Prostate gland (tissue), 2 donors: ENCODE measurements at places on chromosomes 4 and X.

- DNase-seq, result no peak
Measured at GRCh38 chr4:84456157-84456556, 42.9 kb downstream of the NKX6-1 start.

GRCh38 chrX:40893251-40893910, 158.0 kb upstream of the MED14 start:
- no peak for DNase-seq

- DNase-seq, result no peak
Measured at GRCh38 chr4:113500424-113500823, 261.1 kb downstream of the CAMK2D start.

DNA sequence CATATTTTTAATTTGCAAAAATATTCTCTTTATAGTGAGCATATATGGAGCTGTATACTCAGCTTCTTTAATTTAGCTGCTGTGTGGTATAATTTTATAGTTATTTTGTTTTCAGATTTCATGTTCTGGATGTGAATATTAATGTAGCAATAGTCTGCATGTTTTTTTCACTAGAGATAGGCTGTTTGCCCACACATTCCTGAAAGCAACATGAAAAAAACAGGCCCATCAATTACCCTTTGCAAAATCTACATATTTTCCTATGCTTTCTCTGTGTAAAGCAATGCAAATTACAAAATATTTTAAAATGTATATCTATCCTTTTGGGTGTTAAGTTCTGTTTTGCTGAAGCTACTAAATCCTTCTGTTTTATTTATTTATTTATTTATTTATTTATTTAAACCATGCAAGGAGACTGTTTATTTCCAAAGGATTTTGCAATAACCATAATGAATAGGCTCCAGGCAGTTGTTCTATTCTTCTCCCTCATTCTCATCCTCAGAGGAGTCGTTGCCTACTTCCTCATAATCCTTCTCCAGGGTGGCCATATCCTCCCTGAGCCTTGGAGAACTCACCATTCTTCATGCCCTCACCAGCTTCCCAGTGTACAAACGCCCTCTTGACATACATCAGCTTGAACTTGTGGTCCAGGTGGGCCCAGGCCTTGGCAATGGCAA, 277.1 kb downstream of the ANKRD50 start:
- no peak for DNase-seq

DNA sequence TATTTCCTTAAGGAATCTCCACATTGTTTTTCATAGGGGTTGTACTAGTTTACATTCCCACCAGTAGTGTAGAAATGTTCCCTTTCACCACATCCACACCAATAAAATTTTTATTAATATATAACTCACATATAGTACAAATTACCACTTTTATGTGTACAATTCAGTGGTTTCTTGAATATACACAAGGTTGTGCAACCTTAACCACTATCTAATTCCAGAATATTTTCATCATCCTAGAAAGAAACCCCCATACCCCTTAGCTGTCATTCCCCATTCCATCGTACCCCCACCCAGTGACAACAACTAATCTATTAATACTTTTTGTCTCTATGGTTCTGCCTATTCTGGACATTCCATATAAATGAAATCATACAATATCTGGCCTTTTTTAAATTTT, 108.3 kb upstream of the USP9X start:
- no peak for DNase-seq

DNA sequence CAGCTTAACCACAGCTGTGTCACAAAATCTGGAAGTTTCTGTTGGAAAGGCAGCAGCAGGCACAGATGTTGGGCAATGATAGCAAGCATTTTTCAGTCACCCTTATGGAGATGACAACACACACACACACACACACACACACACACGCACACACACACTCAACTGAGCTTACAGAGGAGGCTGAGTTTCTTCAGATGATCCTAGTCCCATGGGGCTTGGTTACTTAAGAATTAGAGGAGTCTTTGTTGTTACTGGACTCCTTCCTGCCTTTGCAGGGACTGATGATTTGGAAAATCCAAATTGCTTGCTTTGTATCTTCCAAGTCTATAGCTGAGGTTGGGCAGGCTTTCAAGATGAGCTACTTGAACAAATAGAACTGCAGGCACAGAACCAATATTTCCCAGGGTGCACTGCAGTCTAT, 740.1 kb upstream of the PITX2 start:
- no peak for DNase-seq

GRCh38 chr4:12110627-12111026, 681.9 kb upstream of the HS3ST1 start:
- no peak for DNase-seq

DNA sequence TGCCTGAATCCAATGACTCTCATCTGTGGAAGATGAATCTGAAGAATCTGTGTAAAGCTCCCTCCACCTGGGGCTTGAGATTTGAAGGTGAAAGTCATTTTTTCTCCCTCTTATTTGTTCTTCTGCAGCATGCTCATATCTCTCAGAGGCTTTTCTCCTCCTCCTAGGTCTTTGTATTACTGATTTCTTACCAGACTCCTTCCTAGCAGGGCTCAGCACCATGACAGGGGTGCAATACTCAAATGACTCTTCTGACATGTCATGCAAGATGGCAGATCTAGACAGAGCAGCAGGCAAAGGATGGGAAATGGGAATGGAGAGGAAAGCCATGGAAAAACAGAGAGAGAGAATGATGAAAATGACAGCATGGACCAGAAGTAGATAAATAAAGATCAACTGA, 118.3 kb downstream of the TMA16 start:
- DNase-seq, result no peak

DNA sequence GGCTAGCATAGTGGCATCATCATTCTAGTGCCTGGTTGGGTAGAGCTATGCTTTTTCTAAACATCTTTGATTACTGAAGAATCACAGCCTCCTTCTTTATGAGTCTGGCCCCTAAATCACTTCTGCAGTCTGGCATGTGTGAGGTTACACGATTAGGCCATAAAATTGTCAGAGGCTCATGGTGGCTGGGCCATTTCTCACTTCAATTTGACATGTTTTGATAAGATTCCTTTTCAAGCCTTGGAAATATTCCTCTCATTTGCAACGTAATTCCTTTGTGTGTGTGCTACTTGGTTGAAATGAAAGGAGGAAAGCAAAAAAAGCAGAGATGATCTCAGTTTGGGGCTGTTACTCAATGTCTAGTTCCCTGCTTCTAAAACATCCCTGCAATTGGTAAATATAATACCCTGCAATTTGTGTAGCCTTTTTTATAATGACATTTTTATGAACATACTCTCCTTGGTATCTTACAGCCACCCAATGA, 6.2 kb downstream of the CCKAR start:
- DNase-seq, result no peak

DNA sequence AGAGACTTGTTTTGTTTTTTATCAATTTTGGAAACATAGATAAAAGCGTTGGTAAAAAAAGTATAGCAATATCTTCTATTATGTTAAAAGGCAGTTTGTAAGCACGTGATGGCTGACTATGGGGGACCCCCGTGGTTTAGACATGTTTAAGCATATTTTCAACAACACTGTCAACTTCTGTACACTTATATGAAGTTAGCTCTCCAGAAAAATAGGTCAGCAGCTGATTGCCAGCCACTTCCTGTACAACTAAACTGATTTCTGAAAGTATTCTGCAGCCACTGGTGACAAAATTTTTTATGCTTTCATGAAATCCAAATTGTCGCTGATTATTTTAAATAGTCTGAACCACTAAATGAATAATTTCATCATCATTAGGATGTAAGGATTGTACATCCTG, 45.2 kb downstream of the RBMX2 start:
- no peak for DNase-seq

- no peak for DNase-seq
Measured at GRCh38 chr4:162959046-162959445, 207.6 kb downstream of the NAF1 start.

GRCh38 chr4:7397206-7398103, 37.3 kb downstream of the PSAPL1 start:
- no peak for DNase-seq

GRCh38 chr4:36399762-36400353, 118.4 kb downstream of the DTHD1 start:
- no peak for DNase-seq

GRCh38 chrX:123920105-123920785, 41.3 kb upstream of the STAG2 start:
- DNase-seq, result no peak

- no peak for DNase-seq
Measured at GRCh38 chrX:81202943-81203342, 1.0 kb downstream of the SH3BGRL start.

DNA sequence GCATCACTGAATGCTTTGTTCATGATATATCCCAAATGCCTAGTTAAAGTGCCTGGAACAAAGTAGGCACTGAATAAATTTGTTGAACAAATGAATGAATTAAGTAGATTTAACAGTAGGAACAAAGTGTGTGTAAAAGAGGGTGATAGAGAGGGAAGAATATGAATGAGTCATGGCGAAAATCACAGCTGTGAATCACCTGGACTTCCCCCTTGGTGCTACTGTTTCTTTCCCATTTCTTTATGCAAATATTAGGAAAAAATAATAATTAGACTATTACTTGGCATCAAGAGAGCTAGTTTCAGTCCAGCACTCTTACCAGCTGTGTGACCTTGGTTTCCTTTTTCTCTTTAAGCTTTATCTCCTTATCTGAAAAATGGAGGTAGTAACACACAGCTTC, 9.2 kb downstream of the SPIN3 start:
- no peak for DNase-seq

GRCh38 chr4:174531486-174531885, 9.2 kb upstream of the HPGD start:
- no peak for DNase-seq

DNA sequence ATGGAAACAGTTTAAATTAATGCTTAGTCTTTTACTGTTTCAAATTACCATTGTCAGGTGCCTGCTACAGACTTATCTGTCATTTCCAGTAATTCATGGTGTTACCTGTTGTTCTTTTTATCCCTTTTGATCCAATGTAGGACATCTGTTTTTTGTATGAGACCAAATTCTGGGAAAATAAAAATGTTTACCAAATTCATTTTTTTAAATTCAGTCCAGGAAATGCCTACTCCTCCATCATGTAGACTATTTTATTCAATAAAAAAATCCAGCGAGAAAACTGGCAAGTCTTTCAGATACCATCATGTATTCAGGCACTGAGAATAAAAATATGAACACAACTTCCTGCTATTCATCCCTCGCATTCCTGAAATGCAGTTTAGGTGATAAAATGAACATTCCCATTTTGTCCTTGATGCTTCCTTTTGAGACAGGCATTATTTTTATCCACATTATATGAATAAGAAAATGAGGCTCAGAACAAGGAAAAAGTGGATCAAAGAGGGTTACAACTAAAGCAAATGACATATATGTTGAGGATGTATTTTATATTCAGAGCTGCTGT, 584.2 kb downstream of the SPRY1 start:
- no peak for DNase-seq

- DNase-seq, result no peak
Measured at GRCh38 chr4:113880240-113881028, 99.0 kb downstream of the ARSJ start.

DNA sequence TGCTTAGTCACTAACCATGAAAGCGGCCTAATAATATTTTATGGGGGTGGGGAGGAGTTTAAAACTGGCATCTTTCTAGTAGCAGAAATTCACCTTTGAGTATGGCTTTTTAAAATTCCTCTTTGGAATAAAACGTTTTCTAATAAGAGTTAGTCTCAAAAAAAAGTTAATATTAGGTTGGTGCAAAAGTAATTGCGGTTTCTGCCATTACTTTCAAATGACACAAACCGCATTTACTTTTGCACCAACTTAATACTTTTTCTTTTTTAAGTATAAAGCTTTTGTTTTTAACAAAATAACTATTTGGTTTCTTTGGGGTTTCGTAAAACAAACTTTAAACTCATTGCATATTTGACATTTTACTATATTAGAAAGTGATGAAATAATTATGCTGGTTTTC, 68.4 kb downstream of the FBXO8 start:
- no peak for DNase-seq

GRCh38 chrX:104877504-104877903, 311.5 kb downstream of the IL1RAPL2 start:
- DNase-seq, result no peak

- DNase-seq, result no peak
Measured at GRCh38 chr4:156472624-156473023, 499.0 kb downstream of the PDGFC start.

DNA sequence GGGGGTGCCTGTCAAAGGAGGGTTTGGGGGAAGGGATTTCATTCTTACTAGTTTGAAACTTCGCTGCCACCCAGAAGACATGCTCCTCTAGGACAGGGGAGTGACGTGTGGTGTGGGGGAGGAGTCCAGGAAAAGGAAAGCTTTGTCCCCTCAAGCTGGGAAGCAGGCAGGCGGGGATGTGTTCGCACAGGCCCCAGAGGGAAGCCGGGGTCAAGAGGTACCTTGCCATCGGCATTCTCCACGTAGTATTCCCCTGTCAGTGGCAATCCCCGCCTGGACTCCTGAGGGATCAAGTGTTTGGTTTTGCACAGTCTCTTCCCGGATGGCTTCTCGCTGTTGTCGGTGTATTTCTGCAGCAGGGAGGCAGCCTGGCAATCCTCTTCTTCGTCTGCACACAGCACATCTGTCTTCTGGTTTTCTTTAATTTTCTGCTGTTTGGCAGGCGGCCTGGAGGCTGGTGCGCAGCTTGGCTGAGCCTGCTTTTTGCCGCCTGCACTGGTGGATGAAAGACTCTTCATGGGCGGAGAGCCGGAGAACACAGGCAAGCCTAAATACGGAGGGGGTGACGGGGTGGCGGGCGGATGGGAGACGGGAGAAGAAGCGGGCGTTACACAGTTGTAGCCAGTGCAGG, 35.1 kb downstream of the BCOR start:
- no peak for DNase-seq

DNA sequence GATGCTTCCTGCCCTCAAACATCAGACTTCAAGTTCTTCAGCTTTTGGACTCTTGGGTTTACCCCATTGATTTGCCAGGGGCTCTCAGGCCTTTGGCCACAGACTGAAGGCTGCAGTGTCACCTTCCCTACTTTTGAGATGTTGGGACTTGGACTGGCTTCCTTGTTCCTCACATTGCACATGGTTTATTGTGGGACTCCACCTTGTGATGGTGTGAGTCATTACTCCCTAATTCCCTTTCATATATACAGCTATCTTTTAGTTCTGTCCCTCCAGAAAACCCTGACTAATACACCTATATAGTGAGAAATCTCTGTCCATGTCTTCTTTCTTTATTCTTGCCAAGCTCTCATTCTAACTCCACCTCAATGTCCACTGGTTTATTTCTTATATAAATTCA, 736.9 kb upstream of the HS3ST1 start:
- DNase-seq, result no peak

DNA sequence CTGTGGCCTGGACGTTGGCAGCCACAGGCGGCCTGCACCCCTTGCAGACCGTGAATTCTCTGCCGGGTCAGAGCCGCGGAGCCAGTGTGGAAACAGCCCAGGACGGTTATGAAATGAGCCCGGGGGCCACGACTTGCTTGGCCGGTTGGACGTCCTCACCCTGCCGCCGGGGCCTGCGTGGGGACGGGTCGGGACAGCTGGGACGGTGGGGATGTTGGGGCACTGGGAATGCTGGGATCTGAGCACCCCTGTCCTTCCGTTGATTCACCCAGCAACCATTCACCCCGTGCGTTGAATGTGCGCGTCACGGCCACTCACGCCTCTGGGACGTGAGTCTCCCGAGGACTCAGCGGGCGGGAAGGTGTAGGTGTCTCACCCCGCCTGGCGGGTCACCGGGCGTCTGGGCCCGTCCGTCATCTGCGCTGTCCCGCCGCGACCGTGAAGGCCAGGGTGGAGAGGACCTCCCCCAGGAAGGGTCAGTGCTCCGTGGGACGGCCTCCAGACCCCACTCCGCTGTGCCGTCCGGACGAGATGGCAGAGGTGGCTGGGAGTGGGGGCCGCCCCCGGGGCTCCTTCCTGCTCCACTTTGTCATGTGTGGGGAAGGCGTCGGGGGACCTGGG, 4.5 kb upstream of the PLCXD1 start:
- DNase-seq, result peak; percentile 42
